ENCODE measurements at places on chromosomes 7 and 10.

DNA sequence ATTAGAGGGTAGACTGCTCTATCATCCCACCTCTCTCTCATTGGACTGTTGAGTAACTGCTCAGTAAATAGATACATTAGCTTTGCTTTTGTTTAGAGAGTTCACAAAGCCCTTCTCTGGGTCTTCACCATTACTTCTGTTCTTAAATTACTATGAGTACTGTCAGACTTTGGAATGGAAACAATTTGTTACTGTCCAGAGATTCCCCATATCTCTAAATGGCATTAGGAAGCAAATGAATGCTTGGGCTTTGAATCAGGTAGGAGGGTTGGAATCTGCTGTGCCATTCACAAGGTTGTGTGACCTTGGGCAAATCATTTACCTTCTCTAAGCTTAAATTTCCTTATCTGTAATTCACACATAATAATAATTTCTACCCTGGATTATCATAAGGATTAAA, 541.0 kb upstream of the FZD8 start:
- no peak for DNase-seq

DNA sequence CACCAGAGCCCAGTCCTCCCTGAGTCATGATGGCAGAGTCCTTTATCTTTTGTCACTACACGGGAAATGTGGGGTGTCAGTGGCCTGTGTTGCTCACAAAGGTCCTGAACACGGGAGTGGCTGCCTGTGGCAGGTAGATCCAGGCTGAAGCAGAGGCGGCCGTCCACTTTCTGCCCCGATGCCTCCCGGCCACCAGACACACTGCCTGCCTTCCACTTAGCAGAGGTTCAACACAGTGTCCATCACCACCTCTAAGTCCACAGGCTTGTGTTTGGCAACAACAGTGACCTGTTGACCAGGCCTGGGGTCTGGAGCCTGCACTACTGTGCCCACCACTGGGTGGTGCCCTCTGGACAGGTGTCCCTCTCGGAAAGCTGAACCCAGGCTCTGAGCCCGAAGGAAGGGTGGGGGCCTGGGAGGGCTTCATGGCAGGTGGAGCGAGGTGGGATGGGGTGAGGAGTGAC, 49.9 kb upstream of the CAMK2B start:
- DNase-seq = no peak

DNA sequence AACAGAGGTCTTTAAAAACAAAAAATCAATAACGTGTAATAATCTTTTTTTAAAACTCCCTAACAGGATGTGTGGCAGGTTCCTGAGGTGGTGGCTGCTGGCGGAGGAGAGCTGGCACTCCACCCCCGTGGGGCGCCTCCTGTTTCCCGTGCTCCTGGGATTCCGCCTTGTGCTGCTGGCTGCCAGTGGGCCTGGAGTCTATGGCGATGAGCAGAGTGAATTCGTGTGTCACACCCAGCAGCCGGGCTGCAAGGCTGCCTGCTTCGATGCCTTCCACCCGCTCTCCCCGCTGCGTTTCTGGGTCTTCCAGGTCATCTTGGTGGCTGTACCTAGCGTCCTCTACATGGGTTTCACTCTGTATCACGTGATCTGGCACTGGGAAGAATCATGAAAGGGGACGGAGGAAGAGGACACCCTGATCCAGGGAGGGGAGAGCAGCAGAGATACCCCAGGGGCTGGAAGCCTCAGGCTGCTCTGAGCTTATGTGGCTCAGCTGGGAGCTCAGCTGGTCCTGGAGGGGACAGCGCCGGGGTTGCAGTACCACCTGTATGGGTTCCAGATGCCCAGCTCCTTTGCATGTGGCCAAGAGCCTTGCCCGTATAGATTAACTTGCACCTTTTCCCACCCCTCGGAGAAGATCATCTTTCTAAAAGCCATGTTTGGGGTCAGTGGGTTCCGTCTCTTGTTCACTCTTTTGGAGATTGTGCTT, 16.7 kb upstream of the AZGP1 start:
- DNase-seq = no peak

- DNase-seq = no peak
Measured at GRCh38 chr7:78514634-78515033, 716.1 kb downstream of the PHTF2 start.

- no peak for DNase-seq
Measured at GRCh38 chr10:132377326-132377725, 19.7 kb upstream of the PWWP2B start.

- no peak for DNase-seq
Measured at GRCh38 chr10:133167693-133168616, 7.9 kb downstream of the KNDC1 start.

DNA sequence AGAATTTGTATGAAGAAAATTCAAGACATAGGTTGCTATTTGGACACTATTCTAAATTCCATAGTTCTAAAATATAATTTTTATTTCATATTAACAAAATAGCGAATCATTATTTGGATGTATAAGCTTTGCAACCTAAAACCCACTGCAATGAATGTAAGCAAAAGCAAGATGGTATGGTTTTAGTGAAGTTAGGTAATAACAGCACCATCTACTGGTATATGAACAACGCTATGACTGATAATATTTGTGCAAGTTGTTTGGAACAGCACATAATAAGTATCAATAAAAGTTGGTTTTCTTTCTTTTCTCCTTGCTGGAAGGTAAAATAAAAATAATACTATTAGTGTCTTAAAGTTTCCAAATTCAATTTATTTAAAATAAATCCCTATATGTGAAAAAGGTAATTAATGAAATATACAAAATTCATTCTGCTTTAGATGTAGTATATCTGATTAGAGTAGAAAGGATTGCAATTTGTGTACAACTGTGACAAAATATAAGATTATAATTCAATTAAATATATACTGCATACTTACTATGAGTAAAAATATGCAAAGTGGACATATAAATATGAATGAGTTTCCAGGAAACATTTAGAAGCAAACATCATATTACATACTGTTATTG, 79.0 kb upstream of the LSM8 start:
- DNase-seq = no peak

DNA sequence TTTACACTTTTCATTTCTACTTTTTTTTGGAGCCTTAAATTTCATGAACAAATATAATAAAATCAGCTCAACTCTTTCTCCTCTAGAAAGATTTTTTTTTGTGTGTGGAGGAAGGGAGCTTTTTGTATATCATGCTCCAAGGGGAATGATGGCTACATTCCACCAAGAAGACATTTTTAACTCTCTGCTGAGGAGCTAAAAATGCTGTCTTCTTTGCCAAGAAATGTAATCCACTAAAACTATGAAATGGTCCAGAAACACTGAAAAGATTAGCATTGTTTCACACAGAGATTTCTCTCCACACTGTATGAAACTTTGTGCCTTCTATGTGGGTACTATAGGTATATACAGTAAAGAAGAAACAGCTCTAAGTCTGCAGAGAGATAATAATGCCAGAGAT, 74.1 kb upstream of the ANK3 start:
- no peak for DNase-seq

- DNase-seq = no peak
Measured at GRCh38 chr7:142894985-142895593, 9.5 kb upstream of the TRPV6 start.

DNA sequence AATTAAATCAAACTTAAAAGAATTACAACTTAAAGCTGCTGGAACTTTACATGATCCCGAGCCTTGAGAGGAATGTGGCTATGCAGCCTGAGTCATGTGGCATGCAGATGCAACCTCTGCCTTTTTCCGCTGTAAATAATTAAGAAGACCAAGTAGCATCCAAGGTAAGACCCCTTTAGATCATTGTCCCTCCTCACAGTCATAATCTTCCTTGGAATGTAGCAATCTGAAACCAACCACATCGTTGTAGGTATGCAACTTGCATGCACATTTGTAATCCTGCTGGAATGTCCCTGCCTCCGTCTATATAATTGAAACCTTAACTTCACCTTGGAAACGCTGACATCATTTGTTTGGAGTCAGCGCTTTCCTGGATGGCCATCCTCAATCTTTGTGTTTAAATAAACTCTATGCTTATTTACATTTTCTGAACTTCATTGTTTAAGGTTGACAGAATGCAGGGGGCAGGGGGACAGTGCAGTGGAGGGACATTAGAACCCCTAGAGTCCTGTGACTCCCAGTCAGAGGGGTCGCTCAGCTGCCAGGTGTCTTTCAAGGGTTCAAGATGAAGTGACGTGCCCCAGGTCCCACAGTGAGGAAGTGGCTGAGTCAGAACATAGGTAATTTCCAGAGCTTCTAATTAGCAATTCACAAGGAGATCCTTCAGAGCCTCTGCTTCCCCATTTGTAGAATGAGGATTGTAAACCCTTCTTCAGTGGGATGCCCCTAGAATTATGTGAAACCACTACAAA, 110.7 kb downstream of the RALA start:
- DNase-seq = no peak

- no peak for DNase-seq
Measured at GRCh38 chr7:133354546-133355324, 101.9 kb downstream of the EXOC4 start.

DNA sequence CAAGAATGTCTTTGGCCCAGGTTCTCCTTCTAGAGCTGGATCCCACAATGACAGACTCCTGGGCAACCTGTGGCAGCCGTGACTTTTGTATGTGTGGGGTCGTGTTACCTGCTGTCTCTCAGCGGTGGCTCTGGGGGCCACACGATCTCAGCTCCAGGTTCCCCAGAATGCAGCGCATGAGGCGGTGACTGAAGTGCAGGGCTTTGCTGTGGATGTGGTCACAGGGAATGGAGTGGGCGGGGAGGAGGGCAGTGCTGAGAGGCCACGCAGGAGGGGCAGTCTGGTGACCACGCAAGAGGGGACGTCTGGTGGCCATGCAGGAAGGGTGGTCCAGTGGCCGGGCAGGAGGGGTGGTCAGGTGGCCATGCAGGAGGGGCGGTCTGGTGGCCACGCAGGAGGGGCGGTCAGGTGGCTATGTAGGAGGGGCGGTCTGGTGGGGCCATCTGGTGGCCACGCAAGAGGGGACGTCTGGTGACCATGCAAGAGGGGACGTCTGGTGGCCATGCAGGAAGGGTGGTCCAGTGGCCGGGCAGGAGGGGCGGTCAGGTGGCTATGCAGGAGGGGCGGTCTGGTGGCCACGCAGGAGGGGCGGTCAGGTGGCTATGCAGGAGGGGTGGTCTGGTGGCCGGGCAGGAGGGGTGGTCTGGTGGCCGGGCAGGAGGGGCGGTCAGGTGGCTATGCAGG, 112.7 kb downstream of the ACTR3B start:
- DNase-seq = no peak

- no peak for DNase-seq
Measured at GRCh38 chr10:11424456-11425295, 186.8 kb downstream of the USP6NL start.

DNA sequence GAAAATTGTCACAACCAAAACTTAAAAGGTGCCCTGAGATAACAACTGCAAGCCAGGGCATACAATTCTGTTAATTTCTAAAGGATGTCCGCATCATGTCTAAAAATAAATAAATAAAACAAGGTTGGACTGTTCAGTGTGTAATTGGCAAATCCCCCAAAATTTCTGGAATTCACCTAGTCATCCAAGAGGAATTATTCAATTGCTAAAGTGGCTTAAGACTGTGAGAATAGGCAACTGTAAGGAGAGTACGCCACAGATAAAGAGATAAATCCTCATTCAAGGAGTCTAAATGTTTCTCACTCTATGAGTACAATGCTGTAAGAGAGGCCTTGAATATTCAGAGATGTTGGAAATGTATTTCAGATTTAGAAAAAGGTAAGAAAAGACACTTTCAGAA, 37.2 kb downstream of the PIK3AP1 start:
- no peak for DNase-seq

DNA sequence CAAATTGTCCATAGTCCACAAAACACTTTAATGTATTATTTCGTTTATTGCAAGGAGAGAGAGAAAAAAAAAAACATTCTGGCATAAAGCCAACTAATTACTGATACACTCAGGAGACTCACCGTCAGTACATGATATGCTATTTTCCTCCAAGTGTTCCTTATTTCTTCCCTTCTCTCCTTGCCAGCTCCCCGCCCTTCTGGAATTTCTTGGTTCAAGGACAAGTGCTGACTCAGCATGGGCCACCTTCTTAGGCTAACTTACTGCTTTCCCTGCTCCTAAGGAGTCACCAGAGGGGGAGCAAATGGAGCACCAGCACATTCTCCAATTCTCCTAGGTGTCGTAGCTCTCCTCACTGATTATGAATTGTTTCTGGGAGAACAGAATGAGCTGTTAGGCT, 133.8 kb upstream of the HDAC9 start:
- no peak for DNase-seq

DNA sequence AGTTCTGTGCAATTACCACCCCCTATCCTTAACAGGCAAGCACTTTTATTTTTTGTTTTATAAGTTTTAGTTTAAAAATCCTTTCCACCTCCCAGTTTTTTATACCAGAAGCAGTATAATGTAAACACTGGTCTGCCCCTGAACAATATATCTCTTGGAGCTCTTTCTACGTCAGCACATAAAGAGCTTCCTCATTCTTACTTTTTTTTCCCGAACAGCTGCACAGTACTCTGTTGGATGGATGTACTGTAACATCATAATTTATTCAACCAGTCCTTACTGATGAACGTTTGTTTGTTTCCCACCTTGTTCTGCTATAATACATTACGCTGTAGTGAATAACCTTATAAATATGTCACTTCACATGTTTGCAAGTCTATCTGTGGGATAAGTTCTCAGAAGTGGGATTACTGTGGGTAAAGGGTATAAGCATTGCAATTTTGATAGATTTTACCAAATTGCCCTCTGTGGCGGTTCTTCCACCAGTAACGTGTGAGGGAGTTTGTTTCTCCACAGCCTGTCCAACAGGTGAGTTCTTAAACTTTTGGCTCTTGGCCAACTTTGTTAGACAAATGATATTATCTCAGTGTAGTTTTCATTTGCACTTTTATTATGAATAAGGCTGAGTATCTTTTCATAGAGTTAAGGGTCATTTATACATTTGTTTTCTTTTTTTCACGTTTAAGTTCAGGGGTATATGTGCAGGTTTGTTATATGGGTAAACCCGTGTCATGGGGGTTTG, 32.8 kb downstream of the ADRA2A start:
- DNase-seq = no peak

GRCh38 chr7:46945328-46945727, 636.6 kb downstream of the TNS3 start:
- DNase-seq = no peak

DNA sequence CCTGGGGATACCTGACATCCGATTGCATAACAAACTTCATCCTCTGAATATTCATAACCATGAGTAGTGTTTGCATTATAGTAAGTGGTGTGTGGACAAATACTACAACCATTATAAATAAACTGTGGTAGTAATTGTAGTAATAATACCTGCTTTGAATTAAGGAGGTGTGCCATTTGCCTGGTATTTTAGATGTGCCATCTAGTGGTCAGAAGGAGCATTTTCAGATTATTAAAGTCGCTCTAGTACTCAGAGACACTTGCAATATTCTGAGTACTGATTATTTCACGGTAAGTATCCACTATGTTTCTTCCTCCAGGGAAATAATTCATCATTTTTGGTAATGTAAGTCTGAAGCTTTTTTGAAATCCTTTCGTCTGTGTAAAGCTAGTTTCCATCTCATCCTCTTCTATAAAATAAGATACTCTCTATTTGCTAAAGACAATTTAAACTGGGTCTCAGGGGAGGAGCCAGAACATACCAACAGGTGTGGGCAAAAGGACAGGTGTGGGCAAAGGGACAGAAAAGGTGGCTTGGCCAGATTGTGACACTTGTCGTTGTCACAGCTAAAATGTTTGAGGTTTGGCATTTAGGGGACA, 115.3 kb upstream of the WDR11 start:
- DNase-seq = no peak
